Cardiac atrium fibroblast (primary cell): ENCODE measurements at places on chromosomes 1 and 21. TPM values are rescaled to one million over a fixed set of nuclear protein-coding genes. Genes with fewer than 3 reads are reported as not detected.

The ZNF683 gene
- not detected in 2 replicates for total RNA-seq

The CD52 gene
- total RNA-seq: not detected in 2 replicates

The CATSPERE gene
- 0.36 and 0.49 TPM in 2 replicates for total RNA-seq

The DCST1 gene
- total RNA-seq: not detected in 2 replicates

The IL20 gene
- not detected in 2 replicates for total RNA-seq

The ETV3L gene
- total RNA-seq: not detected in 2 replicates

The MFAP2 gene
- total RNA-seq: 20.6 and 38.1 TPM in 2 replicates

The NENF gene
- 31.3 and 48.2 TPM in 2 replicates for total RNA-seq

The SMCP gene
- total RNA-seq: not detected in 2 replicates

The GPR157 gene
- 2.7 and 3.9 TPM in 2 replicates for total RNA-seq

The DIRAS3 gene
- 1.8 and 8.3 TPM in 2 replicates for total RNA-seq

The OR2L13 gene
- not detected in 2 replicates for total RNA-seq

The PLA2G2C gene
- total RNA-seq: not detected in 2 replicates

The THEMIS2 gene
- 2.5 and 7.1 TPM in 2 replicates for total RNA-seq

The OR2AK2 gene
- not detected in 2 replicates for total RNA-seq

The CDCP2 gene
- total RNA-seq: not detected in 2 replicates

The PLA2G5 gene
- total RNA-seq: 15.9 and 35.0 TPM in 2 replicates

The SPRR2B gene
- not detected in 2 replicates for total RNA-seq

The OR6K3 gene
- not detected in 2 replicates for total RNA-seq

The IVL gene
- not detected in 2 replicates for total RNA-seq

The CFAP74 gene
- total RNA-seq: not detected in 2 replicates

The HSD11B1 gene
- total RNA-seq: 16.6 and 177 TPM in 2 replicates

The KANK4 gene
- not detected in 2 replicates for total RNA-seq

The APH1A gene
- total RNA-seq: 87.3 and 95.1 TPM in 2 replicates

The FCRL6 gene
- total RNA-seq: not detected in 2 replicates

The IL6R gene
- total RNA-seq: 5.6 and 7.5 TPM in 2 replicates

The S100A9 gene
- total RNA-seq: not detected in 2 replicates
